HCT116 (cell line): ENCODE measurements at places on chromosomes 6 and 20.
A peak's percentile ranks its signal among the peaks of the same experiment; 100 is the strongest.

DNA sequence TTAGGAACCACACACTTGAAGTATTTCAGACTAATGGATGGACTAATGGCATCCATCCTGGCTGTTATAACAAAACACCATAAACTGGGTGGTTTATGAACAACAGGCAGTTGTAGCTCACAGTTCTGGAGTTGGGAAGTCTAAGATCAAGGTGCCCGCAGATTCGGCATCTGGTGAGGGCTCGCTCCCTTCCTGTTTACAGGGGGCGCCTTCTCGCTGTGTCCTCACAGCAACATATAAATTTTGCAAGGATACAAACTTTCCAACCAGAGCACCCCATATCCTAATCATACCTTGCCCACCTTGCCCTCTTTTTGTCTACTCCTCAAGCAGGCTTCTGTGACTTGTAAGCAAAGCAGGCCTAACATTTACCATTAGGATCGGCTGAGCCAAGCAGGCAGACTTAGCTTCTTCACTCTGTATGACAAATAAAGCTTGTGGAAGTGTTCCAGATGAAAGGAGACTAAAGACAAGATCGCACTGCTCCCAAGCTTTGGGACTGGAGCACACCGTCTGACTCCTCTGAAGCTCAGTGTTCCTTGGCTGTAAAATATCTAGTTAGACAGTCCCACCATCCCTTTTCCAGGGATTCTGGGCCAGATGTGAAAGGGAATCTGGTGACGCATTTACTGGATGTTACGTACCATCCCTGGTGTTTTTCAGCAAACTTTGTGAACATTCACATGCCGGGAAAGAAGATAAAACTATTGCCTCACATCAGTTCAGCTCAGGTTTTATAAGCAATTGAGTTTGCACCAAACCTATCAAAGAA lies 34.9 kb downstream of the GFOD1 start:
- DNase-seq: no peak

GRCh38 chr6:72290620-72291019 lies 331.2 kb upstream of the KCNQ5 start:
- DNase-seq: no peak

DNA sequence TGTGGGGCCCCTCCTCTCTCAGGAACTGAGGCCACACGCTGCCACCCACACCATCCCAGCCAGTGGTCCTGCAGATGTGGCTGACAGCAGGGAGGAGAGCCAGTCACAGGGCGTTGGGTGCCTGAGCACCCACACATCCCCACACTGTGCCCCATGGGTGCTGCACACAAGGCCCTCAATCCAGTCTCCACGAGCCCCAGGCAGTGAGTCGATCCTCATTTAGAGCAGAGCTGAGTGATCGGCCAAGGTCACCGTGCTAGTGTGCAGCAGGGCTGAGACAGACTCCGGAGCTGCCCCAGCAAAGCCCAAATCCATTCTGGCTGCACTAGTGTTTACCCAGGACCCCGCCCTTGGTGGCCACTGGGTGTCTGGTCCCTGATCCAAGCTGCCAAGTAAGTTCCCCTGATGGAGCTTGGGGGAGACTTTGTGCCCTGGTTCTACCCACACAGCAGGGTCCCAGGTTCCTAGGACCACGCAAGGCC lies 9.0 kb downstream of the C20orf203 start:
- DNase-seq: no peak

DNA sequence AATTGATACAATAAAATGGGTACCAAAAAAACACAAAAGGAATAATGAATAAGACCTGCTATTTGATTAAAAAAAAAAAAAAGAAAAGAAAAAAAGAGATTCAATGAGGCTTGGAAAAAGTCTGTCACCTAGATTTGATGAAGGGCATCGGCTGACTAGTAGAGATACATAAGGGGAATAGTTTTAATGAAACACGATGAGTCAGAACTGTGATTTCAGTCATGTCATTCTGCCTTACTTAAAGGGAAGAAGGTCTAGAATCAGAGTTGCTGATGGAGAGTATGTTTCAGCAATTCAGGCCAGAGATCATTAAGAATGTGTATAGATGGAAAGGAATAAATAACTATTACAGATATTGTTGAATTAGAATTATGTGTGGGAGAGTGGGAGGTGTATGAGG lies 565.9 kb upstream of the RNF217 start:
- DNase-seq: no peak

DNA sequence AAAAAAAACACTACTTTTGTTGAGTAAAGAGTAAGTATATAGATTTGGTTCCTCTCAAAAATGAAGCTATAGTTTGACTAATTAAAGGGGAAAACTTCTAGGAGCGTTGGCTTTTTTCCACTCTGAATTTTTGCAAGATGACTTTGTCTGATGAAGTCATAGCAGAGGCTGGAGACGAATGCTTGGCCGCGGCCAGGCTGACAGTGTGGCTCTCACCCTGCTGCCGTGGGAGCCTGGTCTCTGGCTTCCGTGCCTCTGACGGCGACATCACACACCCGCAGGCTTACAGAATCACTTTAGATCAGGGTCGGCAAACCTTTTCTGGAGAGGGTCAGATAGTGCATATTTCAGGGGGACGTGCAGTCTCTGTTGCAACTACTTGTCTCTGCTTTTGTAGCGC lies 145.0 kb downstream of the PHACTR3 start:
- DNase-seq: no peak

DNA sequence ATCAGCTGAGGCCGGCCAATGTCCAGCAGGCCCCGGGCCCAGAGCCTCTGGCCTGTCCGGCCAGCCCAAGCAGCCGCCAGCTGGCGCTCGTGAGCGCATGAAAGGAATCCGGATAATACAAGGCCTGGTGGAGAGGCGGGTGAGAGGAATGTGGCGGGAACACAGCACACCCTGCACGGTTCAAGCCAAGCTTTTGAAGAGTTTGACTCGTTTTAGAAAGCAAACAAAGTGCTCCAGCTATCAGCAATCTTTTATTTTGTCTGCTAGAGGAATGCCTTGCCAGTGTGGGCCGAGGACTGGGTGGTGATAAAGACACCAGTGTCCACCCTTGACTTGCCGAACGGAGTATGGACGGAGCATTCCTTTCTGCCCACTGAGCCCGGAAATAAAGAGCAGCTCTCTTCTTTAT lies 9.3 kb upstream of the NEDD9 start:
- DNase-seq: no peak

DNA sequence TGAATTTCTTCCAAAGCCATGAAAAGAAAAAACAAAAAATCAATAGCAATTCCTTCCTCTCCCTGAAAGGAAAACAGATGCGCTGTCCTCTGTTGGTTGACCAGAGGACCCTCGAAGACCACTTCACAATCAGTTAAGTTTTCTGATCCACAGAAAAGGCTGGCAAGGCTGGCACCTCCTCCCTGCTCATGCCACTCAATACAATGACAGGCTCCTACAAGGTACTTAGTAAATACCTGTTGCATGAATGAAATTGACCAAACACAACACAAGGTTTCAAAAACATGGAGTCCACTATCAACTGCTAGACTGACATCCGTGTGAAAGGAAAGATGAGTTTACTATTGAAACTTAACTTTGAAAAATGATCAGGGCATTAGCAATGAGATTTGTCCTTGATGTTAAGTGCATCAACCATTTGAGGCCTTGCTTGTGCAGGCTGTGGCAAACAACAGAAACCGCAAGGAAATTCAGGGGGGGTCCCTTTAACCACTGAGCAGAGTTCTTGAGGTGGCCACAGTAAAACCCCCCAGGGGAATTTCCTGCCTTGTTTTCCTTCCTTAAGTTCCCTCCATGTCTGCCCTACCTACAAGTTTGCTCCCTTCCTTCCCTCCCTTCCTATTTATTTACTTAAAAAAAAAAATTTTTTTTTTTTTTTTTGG lies 27.9 kb upstream of the RTF2 start:
- no peak for DNase-seq

GRCh38 chr20:15564981-15565380 lies 1008.3 kb downstream of the KIF16B start:
- DNase-seq: no peak

GRCh38 chr6:105402090-105402938 lies 568 bp downstream of the PREP start:
- DNase-seq: no peak

DNA sequence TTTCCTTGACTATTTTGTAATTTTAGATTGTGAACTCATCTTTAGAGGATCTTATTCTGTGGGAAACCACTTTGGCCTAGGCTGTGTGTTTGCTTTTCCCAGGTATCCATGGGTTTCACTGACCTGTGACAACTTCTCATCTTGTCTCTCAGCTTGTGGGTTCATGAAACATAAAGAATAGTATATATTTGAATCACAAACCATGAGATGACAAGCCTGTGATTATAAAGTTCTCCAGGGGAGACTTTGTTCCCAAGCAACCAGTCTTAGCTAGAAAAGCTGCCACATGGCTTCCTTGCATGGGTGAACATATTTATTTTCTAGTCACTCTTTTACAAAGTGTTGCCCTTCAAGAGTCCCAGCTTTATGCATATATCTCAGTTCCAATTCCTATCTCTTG lies 201.9 kb downstream of the UBE3D start:
- DNase-seq: no peak

DNA sequence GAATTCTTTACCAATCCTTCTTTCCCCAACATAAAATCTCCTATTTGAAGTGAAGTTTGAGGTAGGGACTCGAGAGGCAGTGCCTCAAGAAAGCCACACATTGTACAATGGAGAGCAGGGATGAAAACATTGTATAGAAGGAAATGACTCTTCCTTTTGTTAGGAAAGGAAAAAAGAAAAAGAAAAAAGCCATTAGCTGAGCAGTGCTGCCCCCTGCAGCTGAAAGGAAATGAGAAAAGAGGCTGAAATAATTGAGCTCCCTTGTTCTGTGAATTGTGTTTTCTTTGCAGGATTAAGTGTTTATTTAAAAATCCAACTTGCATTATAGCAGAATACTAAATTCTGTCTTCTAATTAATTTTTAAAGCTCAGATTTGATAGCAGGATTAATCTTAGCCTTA lies 162.9 kb upstream of the SASH1 start:
- DNase-seq: peak; percentile 10

GRCh38 chr20:39607141-39607540 lies 645.0 kb downstream of the DHX35 start:
- DNase-seq: no peak

DNA sequence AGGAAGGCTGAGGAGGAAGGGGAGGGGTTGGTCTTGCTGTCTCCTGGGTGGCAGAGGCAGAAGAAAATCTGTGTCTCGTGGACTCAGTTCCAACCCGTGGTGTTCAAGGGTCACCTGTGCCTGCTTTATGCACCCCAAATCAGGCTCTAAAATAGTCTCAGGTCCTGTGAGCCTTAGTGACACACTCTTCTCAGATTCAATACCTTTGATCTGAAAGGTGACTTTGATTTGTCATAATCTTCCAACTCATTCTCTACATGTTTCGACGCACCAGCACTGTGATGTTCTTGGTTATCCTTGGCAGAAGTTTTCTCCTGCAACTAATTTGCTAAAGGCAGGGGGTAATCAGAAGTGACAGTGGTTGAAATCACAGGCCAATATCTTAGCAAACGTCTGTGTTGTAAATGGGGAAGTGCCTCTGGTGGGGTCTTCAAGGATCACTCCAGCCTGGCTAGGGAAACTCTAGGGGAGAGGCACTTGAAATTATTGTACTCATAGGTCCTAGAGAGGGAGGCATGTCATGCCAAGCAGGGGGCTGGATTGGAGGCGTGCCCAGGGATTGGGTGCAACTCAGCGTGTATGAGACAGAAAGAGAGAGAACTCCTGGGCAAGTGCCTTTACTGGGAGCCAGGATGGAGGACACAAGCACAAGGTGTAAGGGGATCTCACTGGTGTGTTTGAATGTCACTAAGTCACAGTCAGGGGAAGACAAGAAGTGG lies 19.0 kb upstream of the PRND start:
- DNase-seq: no peak

DNA sequence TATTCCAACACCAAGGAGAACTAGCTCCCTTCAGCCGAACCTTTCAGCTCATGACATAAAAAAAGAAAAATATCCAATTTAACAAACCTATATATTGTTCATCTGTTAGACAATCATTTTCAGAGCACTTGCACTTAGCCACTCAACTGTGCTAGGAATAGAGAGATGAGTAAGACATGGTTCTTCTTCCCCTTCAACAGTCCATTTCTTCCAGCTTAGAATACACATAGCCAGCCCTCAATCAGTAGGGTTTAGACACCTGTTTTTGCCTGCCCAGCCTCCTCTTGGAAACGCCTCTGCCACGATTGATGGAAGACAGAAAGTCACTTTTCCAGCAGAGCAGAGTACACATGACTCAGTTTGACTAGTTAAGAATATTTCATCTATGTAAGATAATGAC lies 21.8 kb downstream of the ADNP start:
- no peak for DNase-seq

- no peak for DNase-seq
These were observed 171.3 kb upstream of the KCNK16 start for GRCh38 chr6:39493777-39494176.

GRCh38 chr6:163170294-163170883 lies 244.1 kb upstream of the QKI start:
- no peak for DNase-seq

GRCh38 chr20:32526125-32526524 lies 59.0 kb downstream of the NOL4L start:
- DNase-seq: no peak

DNA sequence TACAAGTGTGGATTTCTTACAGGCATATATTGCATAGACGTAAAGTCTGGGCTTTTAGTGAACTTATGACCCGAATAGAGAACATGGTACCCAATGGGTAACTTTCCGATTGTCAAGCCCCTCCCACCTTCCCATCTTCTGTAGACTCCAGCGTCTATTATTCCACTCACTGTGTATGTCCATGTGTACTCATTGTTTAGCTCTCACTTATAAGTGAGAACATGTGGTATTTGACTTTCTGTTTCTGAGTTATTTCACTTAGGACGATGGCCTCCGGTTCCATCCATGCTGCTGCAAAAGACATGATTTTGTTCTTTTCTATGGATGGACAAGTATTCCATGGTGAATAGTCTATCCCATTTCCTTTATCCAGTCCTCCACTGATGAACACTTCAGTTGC lies 306.4 kb downstream of the CD83 start:
- DNase-seq: no peak

DNA sequence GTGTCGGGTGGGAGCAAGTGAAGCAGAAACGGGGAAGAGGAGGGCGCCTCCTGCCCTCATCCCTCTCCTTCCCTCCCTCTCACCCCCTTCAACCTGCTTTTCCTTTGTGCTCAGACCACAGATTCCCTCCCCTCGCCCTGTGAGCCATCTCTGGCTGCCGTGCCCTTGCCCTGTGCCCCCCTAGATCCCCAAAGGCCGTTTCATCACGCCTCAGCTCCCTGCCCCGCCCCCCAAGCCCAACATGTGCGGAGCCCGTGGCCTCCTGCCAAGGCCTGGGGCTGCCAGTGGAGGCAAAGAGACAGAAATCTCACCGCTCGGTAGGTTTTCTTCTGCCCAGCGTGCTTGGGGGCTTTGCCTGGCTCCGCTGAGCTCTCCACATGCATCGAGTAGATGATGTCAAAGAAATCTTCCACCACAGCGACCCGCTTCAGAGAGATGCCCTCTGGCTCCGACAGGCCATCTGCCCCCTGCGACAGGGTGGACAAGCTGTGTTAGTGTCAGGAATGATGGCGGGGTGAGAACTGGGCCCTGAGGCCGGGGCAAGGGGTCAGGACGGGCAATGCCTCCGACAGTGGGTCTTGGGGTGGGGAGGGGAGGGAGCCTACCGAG lies 57.6 kb downstream of the NOL4L start:
- no peak for DNase-seq
